Activated CD4-positive, alpha-beta T cell treated with anti-CD3 and anti-CD28 coated beads for 36 hours (primary cell): ENCODE measurements at places on chromosomes 2 and 18.
A peak's percentile ranks its signal among the peaks of the same experiment; 100 is the strongest.

DNA sequence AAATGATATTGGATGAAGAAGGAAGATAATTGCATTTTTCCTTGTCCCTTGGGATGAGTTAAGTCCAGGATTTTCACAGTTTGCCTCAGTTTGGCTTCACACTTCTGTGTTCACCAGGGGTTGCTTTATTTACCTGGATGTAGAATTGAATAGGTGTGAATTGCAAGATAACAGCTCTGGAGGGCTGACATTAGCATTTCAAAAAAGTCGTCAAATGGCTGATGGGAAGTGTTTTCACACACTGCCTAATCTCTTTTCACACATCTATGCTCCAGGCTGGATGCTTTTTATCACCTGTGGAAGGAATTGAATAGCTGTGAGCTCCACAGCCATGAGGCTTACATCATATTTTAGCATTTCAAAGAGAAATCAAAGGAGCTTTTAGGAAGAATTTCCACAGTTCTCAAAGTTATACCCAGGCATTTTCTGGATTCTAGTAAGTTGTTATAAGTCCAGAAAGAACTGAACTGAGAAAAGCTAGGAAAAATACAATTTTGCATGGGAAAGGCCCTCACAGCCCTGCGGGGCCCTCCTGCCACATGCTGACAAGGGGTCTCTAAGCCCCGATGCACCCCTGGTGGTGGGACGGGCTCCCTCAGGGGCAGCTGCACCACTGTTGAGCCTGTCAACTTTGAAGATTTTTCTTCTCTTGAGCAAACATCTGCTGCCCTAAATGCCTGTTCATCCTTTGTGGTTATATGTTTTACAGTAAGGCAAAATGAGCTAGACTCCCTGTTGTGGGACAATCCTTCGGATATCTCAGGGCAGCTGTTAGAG, 43.9 kb downstream of the TEX51 start:
- no peak for DNase-seq

GRCh38 chr2:28713577-28714298, 37.9 kb upstream of the PPP1CB start:
- DNase-seq = peak; percentile 22

- peak; percentile 70 for DNase-seq
Observed at GRCh38 chr2:216283038-216283900, 89.0 kb downstream of the MARCHF4 start.

DNA sequence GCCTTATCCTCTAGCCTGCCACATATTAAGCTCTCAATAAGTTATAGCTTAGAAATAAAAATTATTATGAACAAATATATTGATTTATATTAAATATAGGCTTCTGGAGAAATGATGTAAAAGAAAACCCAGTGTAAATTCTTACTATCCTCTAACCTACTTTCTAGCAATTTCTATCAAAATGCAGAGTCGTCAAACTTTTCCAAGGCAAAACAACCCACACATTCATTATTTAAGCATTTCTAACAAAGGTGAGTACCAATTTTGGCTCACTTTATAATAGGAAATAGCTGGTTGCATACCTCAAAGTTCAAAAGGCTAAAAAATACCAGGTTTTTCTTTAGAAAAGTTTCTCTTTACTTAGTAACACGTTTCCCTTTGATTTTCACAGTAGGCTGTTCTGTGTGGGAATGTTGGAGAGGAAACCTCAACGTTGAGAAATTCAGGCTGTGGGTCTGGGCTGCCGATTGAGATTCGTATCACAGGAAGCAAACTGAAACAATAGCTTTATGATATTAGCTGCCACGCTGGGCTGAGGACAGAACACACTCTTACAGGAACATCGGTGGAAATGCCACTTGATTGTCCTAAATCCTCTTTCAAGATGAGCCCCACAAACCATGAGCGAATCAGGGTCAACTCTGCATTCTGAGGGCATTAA, 53.0 kb downstream of the EPAS1 start:
- DNase-seq = no peak

DNA sequence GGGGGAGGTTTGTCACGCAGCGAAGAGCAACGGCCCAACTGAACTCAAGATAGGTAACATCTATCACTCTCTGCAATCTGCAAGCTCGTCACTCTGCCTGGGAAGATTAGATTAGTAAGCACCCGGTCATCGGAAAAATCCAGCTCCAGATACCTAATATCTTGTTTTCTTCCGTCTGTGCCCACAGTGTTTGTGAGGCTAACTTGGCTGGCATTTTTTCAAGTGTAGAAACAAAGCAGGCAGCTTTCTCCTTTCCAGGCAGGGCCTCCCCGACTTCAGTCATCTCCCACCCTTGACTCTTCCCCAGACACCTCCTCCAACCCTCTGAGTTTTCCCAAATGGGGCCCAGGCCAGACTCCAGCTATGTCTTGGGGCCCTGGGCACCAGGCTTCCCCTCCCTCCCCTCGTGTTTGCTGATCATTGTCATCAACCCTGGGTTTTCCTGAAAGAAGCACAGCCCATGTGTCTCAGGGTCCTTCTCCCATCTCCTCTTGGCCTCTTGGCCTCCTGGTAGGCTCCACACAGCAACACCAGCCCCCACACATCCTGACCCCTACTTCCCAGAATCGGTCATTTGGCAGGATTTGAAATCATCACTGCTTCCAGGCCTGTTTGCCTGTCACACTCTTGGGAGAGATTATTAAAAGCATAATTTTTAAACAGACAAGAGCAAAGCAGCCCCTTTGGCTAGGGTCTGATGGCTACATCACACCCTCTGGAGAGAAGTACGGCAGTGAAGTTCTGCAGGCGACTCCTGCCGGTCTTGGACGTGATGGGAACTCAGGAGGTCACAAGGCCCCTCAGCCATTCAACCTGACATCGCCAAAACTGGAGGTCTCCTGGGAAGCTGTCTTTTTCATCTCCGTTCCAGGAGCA, 144.9 kb upstream of the ID2 start:
- DNase-seq = no peak

DNA sequence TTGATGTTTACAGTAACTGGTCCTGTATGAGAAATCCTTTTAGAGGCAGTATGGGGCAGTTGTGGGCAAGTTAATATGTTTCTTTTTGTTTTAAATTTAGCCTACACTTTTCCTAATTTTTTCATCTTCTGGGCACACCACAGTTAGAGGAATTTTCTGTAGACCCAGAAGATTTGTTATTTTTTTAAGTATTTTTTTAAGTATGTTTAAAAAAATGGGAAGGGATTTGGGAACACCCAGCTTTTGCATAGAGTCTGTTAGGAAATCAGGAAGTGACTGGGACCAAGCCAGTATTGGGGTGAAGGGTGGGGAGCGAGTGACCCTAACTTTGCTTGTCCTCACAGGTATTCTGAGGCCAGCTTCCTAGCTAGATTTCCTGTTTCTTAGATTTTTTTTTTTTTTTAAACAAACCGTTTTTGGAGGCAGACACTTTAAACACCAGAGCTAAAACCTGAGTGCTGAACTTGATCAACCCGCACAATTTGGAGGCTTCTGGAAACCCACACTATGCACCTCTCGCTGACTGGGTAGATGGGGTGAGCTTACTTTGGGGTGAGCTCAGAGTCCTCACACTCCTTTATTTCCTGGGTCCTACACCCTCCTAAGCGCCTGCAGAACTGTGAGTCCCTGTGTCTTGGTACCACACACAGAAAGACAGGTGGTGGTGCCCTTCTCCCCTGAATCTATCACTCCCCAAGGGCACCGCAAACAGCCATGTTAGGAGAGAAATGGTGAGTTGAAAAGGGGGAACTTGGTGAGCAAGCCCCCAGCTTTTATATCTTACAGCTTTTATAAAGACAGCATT, 5.2 kb downstream of the GATA6 start:
- DNase-seq = no peak

DNA sequence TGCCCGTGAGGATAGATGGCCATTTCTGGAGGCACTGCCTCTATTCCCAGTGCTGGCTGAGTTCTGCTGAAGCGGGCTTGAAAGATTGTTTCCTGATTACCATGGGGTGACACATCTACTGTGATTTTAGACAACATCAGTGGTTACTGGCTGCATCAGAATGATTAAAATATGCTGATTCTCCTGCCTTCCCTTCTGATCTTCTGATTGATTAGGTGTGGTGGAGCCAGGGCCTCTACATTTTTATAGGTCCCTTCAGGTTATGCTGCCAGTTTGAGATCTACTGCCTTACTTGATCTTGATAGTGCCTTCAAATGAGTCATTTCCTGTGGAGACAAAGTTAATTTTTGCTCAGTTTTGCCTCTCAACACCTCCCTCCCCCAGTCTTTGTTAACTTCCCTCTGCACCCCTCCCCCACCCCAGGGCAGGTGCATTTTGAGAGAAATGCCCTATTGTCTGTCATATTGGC, 31.6 kb upstream of the SNORC start:
- DNase-seq = peak; percentile 76

DNA sequence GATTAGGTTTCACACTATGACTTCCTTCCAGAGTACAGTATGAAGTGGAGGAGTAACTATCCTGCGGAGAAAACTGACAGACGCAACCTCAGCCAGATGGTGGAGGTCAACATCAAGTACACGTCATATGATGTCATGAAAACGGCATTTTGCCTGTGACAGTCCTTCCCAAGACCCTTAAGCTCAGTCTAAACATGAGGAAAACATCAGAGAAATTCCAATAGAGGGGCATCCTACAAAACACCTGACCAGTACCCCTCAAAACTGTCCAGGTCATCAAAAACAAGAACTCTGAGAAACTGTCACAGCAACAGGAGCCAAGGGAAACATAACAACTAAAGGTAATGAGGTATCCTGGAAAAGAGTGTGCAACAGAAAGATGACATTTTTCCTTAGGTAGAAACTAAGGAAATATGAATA, 1.7 kb downstream of the RNU4ATAC start:
- no peak for DNase-seq
